Fibroblast of gingiva (primary cell): ENCODE measurements at places on chromosomes 4 and X.

- peak; percentile 15 for DNase-seq
Measured at GRCh38 chr4:173039617-173040577, 128.7 kb upstream of the GALNT7 start.

GRCh38 chr4:112234952-112235609, 3.5 kb downstream of the AP1AR start:
- DNase-seq = peak; percentile 81

GRCh38 chr4:174752026-174752425, 77.0 kb downstream of the GLRA3 start:
- DNase-seq = no peak

DNA sequence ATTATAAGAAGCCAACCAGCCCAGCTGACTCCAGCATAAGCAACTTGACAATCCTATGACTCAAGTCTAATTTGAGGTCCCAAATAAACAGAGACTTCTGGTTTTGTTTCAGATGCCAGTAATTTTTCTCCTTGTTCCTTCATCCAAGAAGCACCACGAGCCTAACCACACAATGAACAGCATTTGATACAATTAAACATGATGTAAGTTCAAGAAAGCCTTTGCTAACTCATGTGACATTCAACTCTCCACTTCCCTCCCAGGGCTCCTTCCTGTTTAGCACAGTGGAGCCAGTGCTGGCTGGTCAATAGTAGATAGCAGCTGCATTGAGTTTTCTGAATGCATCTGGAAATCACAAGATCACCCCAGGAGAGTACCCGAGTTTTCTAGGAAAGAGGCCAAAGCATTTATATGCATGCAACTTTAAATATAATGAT, 206.3 kb downstream of the ARHGAP24 start:
- peak; percentile 99 for DNase-seq

GRCh38 chr4:85423431-85423830, 51.5 kb upstream of the ARHGAP24 start:
- DNase-seq = no peak

DNA sequence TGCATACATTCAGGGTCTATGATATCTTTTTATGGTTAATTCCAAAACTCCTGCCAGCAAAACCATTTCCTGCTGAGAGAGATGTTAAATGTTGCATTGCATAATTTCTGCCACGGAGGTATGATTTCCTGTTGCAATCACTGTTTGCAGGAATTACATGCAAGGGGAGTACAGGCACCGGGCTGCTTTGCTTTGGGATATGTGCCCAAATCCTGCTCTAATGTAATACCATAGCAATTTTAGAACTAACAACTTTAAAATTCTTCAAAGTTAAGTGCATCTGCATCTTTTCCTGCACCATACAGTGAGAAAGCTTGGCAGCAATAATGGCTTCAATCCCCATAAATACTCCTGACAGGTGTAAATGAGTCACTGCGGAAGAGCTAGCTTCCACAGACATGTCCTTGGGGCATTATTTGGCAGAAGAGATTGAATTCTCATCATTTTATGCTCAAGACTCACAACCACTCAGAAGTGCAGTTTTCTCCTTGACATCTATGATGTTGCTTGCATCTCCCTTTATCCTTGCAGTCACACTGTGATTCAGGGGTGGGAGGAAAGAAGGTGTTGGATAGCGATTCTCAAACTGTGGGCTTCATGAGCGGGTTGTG, 29.6 kb downstream of the TRIM2 start:
- peak; percentile 88 for DNase-seq

DNA sequence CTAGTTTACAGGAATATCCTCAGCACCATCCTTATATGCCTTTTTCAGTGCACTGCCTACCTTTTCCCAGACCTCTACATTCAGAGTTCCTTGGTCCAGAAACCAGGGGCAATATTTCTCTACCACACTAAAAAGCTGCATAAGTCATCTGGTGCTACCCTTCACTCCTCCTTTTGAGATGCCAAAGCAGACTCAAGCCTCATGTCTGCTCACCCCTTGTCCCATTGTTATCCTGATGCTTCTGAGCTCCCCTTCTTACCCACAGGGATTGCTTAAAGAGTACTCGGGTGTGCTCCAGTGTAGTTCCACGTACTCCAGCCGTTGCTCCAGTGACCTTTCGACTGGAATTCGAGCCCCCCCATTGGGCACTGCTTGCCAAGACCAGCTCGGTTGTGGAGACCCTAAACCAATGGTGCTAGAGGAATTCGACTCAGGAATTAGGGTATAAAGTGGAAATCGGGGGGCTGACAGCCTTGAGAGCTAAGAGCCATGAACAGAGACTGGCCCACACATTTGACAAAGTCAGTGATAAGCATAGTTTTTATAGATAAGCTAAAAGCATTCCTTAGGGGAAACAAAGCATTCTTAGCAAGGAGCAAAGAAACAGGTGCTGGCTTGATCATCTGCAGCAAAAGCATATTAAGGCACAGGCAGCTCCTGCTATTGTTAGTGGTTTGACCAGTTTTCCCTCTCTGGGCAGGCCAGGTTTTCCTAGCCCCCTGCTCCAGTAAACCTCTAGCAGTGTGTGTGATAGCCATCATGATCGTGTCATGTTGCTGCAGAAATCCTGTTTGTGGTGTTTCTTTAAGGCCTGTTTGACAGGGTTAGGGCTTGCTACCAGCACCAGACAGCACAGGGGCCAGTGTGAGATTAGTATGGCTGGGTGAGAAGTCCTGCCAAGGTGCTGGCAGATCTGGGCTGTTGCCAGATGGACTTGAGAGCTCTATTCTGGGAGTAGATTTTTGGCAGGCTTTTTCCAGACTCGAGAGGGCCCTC, 57.5 kb upstream of the WDR1 start:
- DNase-seq = no peak

DNA sequence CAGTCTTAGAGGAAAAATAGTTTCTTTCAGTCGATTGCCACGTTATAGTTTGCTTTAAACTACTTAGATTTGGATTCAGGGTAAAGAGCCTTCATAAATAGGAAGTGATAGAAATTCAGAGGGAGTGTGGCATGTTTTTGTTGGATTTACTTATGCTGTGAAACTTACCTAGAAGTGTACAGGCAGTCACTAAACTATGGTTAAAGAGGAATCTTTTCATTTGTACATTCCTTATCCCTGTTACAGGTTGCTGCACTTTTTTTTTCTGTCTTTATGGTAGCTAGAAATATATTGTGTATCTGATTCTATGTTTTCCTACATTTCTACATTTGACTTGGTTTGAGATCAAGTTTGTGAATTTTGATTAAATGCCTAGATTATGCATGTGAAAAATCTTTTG, 19.1 kb downstream of the WWC2 start:
- no peak for DNase-seq

DNA sequence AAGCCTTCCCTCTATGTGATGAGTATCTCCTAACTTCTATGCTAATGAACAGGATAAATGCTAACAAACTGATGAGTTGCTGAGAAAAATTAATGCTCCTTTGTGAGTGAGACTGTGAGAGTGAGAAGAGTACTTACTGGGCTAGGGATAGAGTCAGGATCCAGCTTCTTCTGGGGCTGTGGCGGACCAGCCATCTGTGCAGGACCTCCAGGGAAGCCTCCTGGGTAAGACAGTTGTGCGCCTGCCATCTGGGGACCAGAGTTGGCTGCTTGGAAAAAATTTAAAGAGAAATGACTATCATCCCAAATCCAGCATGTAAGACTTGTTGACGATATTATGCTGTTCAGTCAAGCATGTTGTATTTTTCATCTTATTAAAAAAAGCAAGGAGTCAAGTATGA, 21.0 kb downstream of the SEC24D start:
- DNase-seq = no peak

DNA sequence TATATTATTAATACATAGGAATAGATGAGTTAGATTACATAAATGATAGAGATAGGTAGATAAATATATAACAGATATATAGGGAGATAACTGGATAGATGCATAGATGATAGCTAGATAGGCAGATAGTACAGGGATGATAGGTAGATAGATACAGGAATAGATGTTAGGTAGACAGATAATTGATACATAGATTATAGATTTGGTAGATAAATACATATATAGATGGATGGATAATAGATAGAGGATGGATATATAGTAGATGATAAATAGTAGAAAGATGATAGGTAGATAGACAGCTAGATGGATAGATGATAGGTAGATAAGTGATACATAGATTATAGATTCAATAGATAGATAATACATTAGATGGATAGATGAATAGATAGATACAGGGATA, 283.6 kb downstream of the SHOX start:
- DNase-seq = no peak
